Stimulated activated CD8-positive, alpha-beta memory T cell treated with anti-CD3 and anti-CD28 coated beads, Interleukin-15, amount 100 ng/mL, for 24 hours (primary cell): ENCODE measurements at places on chromosomes 16 and 17.
A peak's percentile ranks its signal among the peaks of the same experiment; 100 is the strongest.

GRCh38 chr17:74042744-74043486 lies 160.6 kb upstream of the RPL38 start:
- no peak for DNase-seq

DNA sequence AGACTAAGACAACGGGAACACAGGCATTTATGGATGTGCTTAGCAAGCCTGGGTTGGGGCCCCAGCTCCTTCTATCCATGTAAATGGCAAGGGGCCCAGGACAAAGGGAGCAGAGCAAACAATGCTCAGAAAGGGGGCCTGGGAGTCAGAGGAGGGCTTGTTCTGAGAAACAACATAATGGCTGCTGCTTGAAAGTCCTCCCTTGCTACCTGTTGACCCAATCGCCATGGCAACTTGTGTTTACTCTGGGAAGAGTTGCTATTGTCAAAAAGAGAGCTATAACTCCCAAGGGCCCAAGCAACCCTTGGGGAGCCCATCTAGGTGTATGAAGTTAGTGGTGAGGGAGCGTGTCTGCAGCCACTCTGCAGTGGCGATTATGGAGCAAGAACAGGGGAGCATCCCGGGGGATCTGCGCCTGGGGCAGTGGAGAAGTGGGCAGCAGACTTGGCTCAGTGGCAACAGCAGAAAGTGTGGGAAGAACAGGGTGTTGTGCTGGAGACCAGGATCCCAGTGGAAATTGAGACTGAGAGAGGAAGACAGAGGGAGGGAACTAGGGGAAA lies 118.7 kb upstream of the NLRP1 start:
- no peak for DNase-seq

- DNase-seq: peak; percentile 18
These were observed 16.3 kb upstream of the AURKB start for GRCh38 chr17:8226536-8227237.

- no peak for DNase-seq
These were observed 76.7 kb upstream of the DOC2B start for GRCh38 chr17:258045-258734.

DNA sequence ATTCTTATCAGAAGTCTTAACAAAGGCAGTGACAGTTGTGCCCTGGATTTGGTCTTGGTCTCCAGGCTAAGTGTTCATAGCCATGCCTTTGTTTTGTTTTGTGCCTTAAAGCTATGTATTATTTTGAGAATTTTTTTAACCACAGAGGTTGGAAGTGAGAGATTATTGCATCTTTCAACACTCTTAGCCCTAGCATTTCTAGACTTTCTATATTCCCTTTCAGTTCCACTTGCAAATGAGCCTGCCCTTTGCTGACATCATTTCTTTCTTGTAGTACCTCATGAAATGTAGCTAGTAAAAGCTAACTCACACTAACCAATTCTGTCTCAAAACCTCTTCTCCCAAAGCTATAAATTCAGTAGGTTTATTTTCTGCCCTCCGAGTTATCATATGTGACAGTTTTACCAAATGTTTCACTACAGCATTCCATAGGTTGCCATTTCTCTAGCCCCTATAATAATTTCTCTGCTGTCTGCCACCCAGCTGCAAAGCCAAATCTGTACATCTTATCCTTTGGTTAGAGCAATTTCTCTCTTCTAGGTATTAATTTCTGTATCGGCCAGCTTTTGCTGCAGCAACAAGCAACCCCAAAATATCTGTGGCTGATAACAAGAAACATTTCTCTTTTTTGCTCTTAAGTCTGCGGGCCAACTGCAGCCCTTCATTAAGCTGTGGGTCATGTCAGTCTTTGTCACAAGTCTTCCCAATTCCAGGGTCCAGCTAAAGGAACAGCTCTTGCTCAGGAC lies 14.2 kb upstream of the CCL1 start:
- no peak for DNase-seq

DNA sequence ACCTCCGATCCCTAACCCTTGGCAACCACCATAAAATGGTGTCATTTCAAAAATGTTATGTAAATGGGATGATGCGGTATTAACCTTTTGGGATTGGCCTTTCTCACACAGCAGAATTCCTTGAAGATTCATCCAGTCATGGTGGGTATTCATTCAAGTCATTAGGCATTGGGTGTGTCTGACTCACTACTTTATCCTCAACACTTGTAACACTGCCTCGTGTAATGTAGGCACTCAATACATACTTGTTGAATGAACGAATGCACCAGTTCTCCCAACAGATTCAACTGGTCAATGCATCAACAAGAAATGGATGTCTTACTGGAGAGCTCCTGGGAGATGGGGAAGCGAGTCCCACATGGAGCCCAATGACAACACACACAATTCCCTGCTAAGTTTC lies 21.8 kb upstream of the GAN start:
- no peak for DNase-seq

DNA sequence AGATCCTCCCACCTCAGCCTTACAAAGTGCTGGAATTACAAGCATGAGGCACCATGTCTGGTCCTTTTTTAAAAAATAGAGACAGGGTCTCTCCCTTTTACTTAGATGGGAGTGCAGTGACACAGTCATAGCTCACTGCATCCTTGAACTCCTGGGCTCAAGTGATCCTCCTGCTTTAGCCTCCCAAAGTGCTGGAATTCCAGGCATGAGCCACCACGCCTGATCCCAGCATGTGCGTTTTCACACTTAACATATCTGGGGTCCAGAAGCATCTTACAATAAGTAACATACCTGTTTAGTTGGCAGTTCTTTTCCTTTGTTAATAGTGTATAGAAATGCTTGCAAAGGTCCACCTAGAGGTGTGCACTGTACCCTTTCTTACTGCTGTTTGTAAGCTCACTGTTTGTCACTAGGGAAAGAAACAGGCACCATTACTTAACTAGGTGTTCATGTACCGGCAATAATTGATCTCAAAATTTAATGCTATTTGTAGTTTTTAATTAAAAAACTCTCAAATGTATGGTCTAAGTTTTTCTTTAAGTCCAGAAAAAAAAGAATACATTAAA lies 221.7 kb downstream of the RPTOR start:
- no peak for DNase-seq

DNA sequence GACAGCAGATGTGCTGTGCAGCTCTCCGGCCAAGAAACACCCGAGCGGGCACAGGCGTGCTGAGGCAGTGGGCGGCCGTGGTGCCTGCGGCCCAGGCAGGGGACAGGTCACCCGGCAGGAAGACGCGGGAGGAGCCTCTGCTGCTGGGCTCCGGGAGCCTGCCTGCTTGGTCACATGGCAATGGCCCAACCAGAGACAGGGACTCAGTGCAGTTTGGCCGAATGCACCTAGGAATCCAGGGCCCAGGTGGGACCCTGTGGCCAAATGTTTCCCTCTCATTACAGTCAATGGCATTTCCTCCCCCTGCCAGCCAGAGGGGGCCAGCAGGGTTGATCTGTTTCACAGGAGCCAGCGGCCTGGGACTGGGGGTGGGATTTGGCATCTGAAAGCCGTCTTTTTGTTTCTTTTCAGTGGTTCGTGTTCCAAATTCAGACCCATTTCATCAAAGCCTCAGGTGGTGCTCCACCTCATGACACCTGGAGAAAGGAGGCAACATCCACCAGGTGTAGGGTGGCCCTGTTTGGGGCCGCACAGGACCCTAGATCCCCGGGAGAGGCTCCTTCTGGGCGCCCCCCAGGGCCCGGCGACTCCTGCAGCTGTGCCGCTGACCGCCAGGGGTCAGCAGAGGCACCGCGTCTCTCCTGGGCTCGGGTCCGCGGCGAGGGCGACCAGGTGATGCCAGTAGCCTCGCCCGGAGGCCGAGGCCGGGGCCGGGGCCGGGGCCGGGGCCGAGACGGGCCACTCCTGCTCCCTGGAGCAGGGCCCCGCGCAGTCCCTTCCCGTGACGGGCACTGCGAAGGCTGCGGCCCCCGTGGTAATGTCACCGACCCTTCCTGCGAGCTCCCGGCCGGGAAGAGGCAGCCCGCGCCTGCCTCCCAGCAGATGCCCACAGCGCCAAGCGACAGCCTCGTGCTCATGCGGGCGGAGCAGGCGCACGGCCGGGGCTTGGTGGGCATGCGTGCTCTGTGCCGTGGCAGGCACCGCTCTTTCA lies 118.5 kb downstream of the C16orf78 start:
- peak; percentile 15 for DNase-seq

DNA sequence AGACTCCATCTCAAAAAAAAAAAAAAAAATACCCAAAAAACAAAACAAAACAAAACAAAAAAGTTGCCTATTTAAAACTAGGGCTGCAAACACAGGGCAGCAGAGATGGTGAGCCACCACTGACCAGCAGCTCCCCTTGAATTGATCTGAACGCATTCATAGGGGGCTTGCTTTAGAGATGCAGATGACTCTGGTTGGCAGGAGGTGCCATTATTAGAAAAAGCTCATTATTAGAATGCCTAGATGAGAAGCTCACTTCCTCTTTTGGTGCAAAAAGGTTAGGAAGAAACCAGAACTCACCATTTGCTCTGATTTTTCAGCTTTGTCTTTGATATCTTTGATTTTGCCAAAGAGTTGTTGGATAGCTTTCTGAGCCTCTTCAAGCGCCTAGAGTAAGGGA lies 53.1 kb downstream of the VPS53 start:
- DNase-seq: no peak

DNA sequence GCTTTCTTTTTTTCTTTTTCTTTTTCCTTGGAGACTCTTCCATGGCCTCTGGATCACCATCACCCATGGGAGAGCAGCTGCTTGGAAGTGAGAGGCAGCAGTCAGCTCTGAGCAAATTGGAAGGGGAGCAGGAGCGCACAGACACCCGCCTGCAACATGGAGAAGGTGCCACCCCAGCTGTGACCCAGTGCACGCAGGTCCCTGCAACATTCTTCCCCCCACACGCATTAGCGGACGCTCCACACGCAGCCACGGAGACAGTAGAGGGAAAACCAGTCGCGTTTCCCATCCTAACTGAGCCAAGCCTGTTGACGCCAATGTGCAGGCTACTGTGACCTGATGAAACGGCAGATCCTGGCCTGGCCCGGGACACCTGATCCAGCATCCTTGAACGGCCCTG lies 20.4 kb upstream of the CYTH1 start:
- DNase-seq: no peak

DNA sequence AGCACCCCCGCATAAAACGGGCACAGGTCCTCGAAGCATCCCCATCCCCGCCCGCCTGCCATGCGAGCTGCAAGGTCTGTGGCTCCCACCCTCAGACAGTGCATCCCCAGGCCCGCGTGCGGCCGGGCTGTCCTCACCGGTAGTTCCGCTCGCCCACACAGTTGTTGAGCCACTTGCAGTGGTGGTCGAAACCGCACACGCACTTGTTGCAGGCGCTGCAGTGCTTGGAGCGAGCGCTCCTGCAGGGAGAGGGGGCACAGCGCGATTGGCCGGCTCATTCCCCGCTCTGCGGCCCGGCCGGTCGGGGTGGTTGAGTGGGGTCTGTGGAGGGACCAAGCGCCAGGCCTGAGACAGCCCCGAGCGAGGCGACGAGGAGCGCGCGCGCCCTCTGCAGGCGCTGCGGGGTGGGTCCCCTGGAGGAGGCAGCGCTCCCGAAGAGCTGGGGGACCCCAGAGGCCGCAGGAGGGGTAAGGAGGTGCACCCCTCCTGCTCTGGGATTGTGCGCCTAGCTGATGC lies 6.0 kb upstream of the TPPP3 start:
- DNase-seq: peak; percentile 35

DNA sequence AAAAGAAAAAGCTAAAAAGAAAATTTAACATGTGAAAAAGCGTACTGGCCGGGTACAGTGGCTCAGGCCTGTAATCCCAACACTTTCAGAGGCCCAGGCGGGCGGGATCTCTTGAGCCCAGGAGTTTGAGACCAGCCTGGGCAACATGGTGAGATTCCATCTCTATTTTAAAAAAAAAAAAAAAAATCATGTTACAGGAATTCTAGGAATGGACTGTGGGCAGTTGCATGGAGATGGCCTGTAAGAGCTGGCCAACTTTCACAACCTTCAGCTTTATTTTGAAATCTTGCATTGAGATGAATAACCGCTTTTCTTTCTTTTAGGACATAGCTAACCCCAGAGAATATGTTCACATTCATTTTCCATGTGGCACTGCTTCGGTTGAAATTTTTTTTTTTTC lies 8.2 kb upstream of the CIAO3 start:
- DNase-seq: no peak

- no peak for DNase-seq
These were observed 160.5 kb upstream of the TNRC6C start for GRCh38 chr17:77798031-77798430.

DNA sequence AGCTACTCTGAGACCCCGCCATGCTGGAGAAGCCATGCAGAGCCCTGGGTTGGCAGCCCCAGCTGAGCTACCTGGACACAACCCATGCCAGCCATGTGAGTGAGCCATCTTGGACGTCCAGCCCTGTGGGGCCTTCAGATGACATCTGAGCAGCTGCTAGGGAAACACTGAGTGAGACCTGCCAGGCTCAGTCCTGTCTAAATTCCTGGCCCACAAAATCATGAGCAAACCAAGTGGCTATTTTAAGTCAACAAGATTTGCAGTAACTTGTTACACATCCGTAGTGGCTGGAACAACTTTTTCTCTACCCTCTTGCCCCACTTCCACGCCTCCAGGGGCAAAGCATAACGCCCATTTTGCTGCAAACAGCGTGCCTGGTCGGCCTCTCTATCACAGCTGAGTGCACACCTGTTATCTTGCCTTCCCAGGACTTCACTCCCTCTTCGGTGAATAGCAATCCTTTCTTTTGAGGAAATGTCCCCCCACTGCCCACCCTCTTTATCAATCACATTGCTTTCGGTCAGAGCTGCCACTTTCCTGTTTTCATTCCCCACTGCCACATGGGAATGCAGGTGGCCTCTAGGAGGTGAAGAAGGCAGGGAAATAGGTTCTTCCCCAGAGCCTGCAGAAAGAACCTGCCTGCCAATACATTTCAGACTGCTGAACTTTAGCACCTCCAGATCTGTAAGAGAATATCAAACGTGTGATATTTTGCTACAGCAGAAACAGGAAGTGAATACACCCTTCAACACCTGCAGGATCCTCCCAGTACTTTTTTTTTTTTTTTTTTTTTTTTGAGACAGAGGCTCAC lies 7.4 kb upstream of the SCIMP start:
- DNase-seq: no peak

DNA sequence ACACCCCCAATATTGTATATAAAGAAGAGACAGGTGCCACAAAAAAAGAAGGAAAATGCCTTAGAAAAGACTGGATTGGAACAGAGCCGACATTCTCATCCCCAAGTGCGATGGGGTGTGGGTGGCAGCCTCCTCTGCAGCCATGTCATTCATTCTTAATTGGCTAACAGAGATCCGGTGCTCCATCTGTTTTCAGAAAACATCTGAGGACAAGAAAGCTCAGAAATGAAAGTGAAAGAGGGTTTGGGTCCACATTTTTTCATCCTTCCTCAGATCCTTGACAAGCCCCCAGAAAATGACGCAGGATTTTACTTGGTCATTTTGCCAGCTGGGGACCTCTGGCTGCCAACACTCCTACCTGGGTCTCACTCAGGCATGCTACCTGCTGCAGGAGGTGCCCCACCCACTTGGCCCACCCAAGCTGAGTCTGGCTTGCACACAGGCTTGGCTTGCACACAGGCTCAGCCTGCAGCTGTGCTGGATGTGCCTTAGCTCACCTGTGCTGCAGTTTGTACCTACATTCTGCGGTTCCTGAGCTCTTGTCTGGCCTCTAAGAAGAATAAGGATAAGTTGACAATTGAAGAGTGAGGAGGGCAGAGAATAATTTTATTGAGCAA lies 21.9 kb downstream of the KIF2B start:
- DNase-seq: no peak

- DNase-seq: no peak
These were observed 87.0 kb upstream of the FBXO47 start for GRCh38 chr17:39054111-39054645.

GRCh38 chr17:13378361-13378760 lies 223.4 kb downstream of the HS3ST3A1 start:
- no peak for DNase-seq

- no peak for DNase-seq
These were observed 20.4 kb downstream of the ACTG1 start for GRCh38 chr17:81492202-81492601.

- no peak for DNase-seq
These were observed 23.2 kb upstream of the DUSP14 start for GRCh38 chr17:37466471-37466870.
